ENCODE measurements at places on chromosomes 7 and 10.

GRCh38 chr10:117421985-117422384 lies 46.7 kb upstream of the PDZD8 start:
- no peak for DNase-seq

DNA sequence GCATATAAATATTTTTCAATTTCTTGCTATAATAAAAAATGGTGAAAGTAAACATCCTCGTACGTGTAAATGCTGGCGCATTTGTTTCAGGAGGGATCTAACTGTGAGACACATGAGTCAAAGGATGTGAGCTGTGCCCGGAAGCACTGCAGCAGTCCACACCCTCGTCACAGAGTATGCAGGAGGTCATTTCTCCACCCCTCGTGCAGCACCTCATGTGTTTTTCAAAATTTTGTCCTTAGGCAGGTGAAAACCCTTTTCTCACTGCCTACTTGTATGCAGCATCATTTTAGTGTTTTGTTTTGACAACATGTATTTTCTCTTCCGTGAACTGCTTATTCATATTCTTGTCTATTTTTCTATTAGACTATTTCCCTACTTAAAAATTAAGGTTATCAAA lies 162.7 kb downstream of the AVL9 start:
- no peak for DNase-seq

DNA sequence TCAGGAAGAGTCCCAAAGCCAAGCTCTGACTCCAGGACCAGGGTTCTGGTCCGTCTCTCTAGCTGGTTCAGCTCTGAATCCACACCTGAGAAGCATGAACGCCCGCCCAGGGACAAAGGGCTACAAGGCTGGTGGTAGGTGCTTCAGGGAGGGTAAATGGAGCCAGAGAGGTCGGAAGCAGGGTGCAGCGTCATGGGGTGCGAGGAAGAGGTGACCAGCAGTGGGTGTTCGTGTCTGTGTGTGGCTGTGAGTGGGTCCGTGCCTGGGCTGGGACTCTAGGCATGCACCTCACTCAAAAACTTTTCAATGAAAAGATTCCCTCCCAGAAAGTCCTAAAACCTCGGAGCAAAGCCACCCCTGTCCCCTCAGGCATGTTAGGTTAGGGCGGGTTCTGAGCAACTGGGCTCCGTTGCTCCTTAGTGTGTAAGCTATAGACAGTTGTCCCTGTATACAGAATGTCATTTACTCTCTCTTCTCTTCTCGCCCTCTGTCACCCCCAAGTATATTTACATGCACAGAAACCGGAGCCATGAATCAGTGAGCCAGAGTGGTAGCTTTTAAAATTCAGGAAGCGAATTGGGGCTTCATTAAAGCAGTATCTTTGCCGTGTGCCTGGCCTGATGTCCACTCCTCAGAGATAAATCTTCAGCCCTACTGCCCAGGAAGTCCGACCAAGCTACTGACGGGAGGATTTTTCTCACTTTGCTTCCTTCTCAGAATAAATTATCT lies 12.3 kb upstream of the GATA3 start:
- no peak for DNase-seq

DNA sequence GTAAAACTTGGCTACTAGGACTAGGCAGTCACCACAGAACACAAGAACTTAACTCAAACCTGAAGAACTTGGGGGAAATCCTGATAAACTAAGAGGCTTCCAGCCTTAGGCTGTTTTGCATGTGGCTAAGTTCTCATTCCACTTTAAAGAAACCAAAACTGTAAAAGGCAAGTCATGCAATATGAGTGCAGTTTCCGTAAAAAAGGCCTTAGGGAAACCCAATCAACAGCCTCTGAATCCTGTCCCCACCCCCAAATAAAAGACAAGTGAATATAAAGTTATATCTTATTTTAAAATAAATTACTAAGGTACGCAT lies 95.1 kb downstream of the USP6NL start:
- no peak for DNase-seq

GRCh38 chr7:55343860-55344606 lies 21.1 kb upstream of the LANCL2 start:
- no peak for DNase-seq

DNA sequence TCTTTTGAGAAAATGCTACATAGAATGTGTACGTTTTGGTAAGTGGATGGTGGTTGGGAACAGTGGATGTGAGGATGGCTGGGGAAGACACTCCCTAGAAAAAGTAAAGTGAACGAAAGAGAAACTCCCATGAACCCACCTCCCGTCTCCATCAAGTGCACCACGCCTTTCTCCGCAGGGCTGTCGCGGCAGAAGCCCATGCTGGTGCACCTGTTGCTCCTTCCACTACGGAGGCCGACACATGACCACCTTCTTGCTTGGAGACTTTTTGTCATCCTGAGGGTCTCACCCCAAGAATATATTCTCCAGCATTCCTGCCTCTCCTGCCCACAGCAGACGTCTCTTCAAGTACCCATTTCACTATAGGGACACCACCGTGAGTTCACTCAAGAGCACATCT lies 630.4 kb upstream of the PFKP start:
- no peak for DNase-seq

GRCh38 chr10:47456079-47456785 lies 27.7 kb downstream of the ANXA8 start:
- DNase-seq = no peak

GRCh38 chr7:145339319-145339718 lies 503.5 kb upstream of the TPK1 start:
- DNase-seq = no peak

DNA sequence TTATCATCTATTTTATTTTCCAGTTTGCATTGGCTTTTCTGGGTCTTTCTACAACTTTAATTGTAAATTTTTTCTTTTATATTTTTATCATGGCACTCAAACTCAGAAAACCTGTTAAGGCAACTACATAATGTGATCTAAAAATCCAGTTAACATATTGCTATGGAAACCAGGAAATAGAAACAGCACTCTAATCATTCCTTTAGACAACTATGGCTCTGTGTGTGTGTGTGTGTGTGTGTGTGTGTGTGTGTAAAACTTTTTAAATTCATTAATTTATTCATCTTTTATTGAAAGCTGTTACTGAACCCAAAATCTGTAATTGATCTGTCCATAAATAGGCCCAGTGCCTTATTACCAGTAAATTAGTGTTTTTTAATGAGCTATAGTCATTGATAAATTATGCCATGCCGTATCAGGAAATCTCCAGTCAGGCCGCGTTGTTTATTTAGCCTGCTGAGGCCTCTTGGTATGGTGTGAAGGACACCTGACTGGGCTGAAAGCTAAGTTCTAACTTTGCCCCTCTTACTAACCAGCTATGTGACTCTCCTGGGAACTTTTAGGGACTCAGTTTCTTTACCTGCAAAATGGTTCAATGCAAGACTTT lies 1.5 kb upstream of the MET start:
- DNase-seq = no peak

- no peak for DNase-seq
Measured at GRCh38 chr7:142934056-142934455, 510 bp upstream of the TRPV5 start.

Data from stimulated activated CD8-positive, alpha-beta memory T cell treated with anti-CD3 and anti-CD28 coated beads, Interleukin-15, amount 100 ng/mL, for 4 hours (primary cell).